Stomach (tissue), 19 donors: ENCODE measurements at places on chromosomes 4 and X. TPM values are rescaled to one million over a fixed set of nuclear protein-coding genes. Genes with fewer than 3 reads are reported as not detected.

DCLK2 gene
- 0.61 TPM for polyA plus RNA-seq

PNMA3 gene
- polyA plus RNA-seq, result not detected

SHISA3 gene
- polyA plus RNA-seq, result 1.5 TPM

- DNase-seq, result no peak
These were observed 58.6 kb upstream of the TLL1 start for GRCh38 chr4:165814256-165815020.

- no peak for DNase-seq
These were observed 137.8 kb downstream of the ANTXR2 start for GRCh38 chr4:79935274-79935673.

GRCh38 chrX:75625232-75625631, 102.4 kb upstream of the ZDHHC15 start:
- no peak for DNase-seq

DNA sequence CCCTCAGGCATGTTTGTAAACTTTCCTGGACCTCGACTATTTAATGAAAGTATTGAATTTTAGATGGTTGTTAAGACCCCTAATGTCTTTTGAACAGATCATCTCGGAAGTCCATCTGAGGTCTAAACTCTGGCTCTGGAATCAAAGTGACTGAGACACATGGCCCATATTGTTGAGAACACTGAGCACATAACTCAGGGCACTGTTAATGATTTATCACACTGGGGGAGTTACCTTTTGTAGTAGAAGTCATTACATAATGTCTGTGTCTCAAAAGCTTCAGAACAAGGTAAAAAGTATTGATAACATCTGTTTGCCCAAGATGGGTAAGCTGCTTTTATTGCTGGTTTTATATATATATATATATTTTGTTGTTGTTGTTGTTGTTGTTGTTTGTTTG, 103.4 kb upstream of the HS3ST1 start:
- peak; percentile 74 for DNase-seq

DNA sequence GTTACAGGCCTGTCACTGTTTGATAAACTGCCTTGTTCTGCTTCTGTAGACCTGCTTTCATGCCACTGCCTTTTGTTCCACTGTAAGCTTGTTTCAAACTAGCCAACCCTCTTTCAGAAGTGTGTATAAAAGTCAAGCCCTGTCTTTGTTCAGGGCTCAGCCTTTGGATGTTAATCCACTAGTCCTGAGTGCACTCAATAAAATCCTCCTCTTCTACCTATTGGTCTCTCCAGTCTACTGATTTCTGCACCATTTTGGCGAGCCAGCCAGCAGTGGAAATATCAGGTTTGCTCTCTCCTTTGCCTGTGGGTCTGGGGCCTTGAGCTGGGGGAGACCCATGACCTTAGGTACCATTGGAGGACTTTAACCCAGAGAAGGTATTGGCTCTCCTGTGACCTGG, 901.6 kb upstream of the NDST4 start:
- no peak for DNase-seq

DNA sequence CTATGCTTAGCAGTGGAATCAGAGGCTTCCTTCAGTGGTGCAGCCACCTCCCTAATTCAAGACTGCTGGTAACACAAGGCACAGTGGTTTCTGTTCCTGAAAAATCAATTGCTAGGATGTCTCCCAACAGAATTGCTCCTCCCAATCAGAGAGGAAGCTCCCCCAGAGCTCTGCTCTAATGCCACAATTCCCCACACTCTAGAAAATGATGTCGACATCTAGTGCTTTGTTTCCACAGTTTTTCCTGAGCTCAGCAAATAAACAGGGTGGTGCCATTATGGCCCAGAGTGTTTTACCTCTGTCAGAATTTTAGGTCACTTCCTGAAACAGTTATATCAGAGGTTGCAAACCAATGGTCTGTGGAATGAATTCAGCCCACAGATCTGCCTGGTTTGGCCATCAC, 24.7 kb downstream of the TAB3 start:
- no peak for DNase-seq
